Keratinocyte (primary cell): ENCODE measurements at places on chromosomes 11 and 22. TPM values are rescaled to one million over a fixed set of nuclear protein-coding genes. Genes with fewer than 3 reads are reported as not detected.

GRCh38 chr11:14253421-14253820 lies 105.6 kb downstream of the RRAS2 start:
- H3K36me3 ChIP-seq, result no peaks in the 10 kb centered on the region
- no peak for DNase-seq
- no peak overlapping the region for H3K4me3 ChIP-seq
- H3K27me3 ChIP-seq, result peaks cover 17% of the 10 kb centered on the region

- no peaks in the 10 kb centered on the region for H3K36me3 ChIP-seq
- no peak overlapping the region for H3K27ac ChIP-seq
- no peaks in the 10 kb centered on the region for H3K4me1 ChIP-seq
- no peak for DNase-seq
- no peaks in the 10 kb centered on the region for H3K27me3 ChIP-seq
Measured at GRCh38 chr11:111814557-111815320, 48.5 kb upstream of the PPP2R1B start.

GRCh38 chr11:86696004-86696403 lies 23.6 kb upstream of the ME3 start:
- H3K36me3 ChIP-seq, result no peaks in the 10 kb centered on the region
- peak overlapping the region; percentile 58 for H3K27ac ChIP-seq
- H3K4me1 ChIP-seq, result peaks cover 42% of the 10 kb centered on the region
- DNase-seq, result peak; percentile 71
- H3K4me3 ChIP-seq, result no peak overlapping the region
- H3K27me3 ChIP-seq, result no peaks in the 10 kb centered on the region

- no peaks in the 10 kb centered on the region for H3K4me1 ChIP-seq
- no peaks in the 10 kb centered on the region for H3K27me3 ChIP-seq
- DNase-seq, result no peak
- no peak overlapping the region for H3K4me3 ChIP-seq
- no peak overlapping the region for H3K27ac ChIP-seq
Measured at GRCh38 chr11:122114976-122115375, 1.0 kb downstream of the BLID start.

- no peaks in the 10 kb centered on the region for H3K27me3 ChIP-seq
- DNase-seq, result no peak
- no peak overlapping the region for H3K4me3 ChIP-seq
- no peak overlapping the region for H3K27ac ChIP-seq
Measured at GRCh38 chr11:63710476-63711217, 29.3 kb downstream of the RTN3 start.

DNA sequence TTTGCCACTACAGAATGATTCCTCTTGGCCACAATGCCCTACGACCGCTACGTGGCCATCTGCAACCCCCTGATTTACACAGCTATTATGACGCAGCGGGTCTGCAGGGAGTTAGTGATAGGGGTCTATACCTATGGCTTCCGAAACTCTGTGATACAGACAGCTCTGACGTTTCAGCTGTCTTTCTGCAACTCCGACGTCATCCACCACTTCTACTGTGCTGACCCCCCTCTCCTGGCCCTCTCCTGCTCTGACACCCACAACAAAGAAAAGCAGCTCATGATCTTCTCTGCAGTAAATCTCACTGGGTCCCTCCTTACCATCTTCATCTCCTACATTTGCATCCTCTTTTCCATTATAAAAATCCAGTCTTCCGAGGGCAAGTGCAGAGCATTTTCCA lies 52.3 kb upstream of the OR5P2 start:
- H3K36me3 ChIP-seq, result no peaks in the 10 kb centered on the region
- no peaks in the 10 kb centered on the region for H3K4me1 ChIP-seq
- H3K4me3 ChIP-seq, result no peak overlapping the region

DNA sequence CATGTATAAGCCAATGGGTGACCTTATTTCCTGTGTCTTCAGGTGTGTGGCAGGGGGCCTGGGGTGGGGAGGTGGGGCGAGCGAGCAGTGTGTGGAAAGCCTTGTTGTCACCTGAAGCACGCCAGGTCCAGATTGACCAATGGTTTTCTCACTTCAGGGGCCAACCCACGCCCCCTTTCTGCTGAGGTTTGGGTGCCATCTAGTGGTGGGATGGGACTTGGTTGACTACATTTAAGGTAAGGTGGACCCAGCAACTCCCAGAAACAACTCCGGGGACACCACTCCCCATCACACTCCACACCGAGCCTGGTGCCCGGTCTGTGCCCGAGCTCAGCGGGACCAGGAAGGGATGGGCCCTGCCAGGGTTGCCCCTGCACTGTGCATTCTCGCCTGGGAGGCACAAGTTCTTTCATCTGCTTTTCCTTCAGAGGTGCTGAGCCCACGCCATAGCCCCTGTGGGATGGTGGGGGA lies 40.0 kb downstream of the TPCN2 start:
- peaks cover 5% of the 10 kb centered on the region for H3K4me1 ChIP-seq
- no peak overlapping the region for H3K27ac ChIP-seq
- no peak overlapping the region for H3K4me3 ChIP-seq
- no peak for DNase-seq

DNA sequence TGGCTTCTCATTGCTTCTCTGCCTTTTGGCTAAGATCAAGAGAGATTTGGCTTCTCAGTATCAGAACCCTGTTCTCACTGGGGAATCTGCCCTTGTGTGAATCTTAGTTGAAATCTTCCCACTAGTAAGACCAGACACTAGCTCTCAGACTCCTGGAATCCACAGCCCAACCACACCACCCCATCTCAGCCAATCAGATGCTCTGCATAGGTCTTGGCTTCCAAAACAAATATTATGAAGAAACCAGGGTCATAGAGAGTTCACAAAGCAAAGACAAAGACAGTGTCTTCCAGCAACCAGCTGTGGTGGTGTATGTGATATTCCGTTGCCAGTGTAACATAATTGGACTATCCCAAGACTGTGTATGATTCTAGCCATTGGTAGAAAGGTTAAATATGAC lies 5.4 kb downstream of the OR8B12 start:
- H3K27me3 ChIP-seq, result no peaks in the 10 kb centered on the region
- no peak for DNase-seq

DNA sequence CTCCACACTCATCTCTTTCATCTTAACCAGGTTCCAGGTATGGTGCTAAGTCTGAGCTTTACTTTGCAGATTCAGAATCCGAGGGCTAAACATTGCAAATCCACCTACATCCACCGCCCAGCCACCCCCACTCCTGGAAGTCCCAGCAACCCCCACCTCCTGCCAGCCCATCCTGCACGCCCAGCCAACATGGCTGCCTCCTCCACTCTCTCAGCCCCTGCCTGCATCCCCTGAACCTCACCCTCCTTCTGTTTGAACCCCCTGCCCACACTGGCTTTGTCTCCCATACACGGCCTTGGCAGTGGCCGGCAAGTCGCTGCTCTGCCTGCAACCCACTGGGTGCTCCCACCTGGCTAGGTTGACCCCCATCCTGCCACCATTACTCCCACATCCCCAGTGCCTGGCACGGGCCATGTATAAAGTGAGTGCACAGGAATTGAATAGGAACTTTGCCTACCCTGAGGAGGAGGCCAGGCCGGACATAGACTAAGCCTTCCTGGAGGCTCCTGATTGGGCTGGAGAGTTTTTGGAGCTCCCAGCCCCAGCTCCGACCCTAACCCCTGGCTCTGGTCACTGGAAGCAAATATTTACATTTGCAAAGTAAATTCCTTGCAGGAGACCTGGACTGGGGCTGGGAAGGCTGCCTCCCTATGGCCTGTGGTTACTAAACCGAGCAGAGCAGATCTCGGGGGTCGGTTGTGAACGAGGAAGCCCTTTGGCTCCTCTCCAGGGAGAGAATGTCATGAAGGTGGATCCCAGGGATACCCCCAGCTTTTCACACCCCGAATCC lies 14.4 kb downstream of the EMID1 start:
- no peak for DNase-seq
- H3K27ac ChIP-seq, result no peak overlapping the region
- H3K4me3 ChIP-seq, result no peak overlapping the region
- H3K4me1 ChIP-seq, result no peaks in the 10 kb centered on the region
- peaks cover 11% of the 10 kb centered on the region for H3K27me3 ChIP-seq

GRCh38 chr11:19953909-19954308 lies 206.4 kb downstream of the DBX1 start:
- no peak overlapping the region for H3K4me3 ChIP-seq
- no peak for DNase-seq
- H3K36me3 ChIP-seq, result no peaks in the 10 kb centered on the region
- peaks cover 8% of the 10 kb centered on the region for H3K4me1 ChIP-seq
- no peaks in the 10 kb centered on the region for H3K27me3 ChIP-seq
- H3K27ac ChIP-seq, result no peak overlapping the region

GRCh38 chr11:83156996-83157593 lies at the start of gene PCF11:
PCF11 (plus strand) TSS chr11:83157131; CDS start chr11:83157440, 309 bp downstream.
- peak within 1 kb of the TSS; percentile 100 for H3K4me3 ChIP-seq
- peaks cover 19% of the 10 kb centered on the region for H3K36me3 ChIP-seq
- H3K27me3 ChIP-seq, result no peaks in the 10 kb centered on the region
- DNase-seq, result no peak
- H3K27ac ChIP-seq, result peak within 1 kb of the TSS; percentile 98

GRCh38 chr22:23227380-23227779 lies 47.1 kb downstream of the BCR start:
- H3K27ac ChIP-seq, result peak overlapping the region; percentile 81
- no peak for DNase-seq
- peaks cover 47% of the 10 kb centered on the region for H3K4me1 ChIP-seq

DNA sequence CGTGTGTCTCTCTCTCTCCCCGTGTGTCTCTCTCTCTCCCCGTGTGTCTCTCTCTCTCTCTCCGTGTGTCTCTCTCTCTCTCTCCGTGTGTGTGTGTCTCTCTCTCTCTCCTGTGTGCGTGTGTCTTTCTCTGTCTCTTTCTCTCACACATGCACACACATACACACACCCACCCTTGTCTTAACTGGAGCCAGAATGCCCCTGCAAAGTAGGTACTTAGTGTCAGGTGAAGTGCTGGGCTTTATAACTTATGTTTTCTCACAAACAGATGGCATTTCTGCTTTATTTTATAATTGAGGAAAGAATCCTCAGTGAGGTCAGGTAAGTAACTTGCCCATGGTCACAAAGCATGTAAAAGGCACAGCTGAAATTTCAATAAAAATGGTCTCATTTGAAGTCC lies 106.0 kb downstream of the CSNK2A3 start:
- H3K27me3 ChIP-seq, result peaks cover 7% of the 10 kb centered on the region
- no peaks in the 10 kb centered on the region for H3K36me3 ChIP-seq
- no peak overlapping the region for H3K27ac ChIP-seq
- peaks cover 4% of the 10 kb centered on the region for H3K4me1 ChIP-seq
- no peak overlapping the region for H3K4me3 ChIP-seq

- peak overlapping the region; percentile 70 for H3K27ac ChIP-seq
- H3K4me3 ChIP-seq, result peak overlapping the region; percentile 71
- H3K36me3 ChIP-seq, result no peaks in the 10 kb centered on the region
- no peaks in the 10 kb centered on the region for H3K27me3 ChIP-seq
- no peak for DNase-seq
- peaks cover 18% of the 10 kb centered on the region for H3K4me1 ChIP-seq
Measured at GRCh38 chr11:63680834-63681320, 423 bp upstream of the RTN3 start.

ZNF280A gene
- not detected in 3 replicates for polyA plus RNA-seq

SYCE3 gene
- polyA plus RNA-seq, result 0.17 to 0.36 TPM in 2 of 3 replicates, not detected in the other

AQP11 gene
- 0.12 to 0.18 TPM (median 0.16 TPM) in 3 replicates for polyA plus RNA-seq

SCARF2 gene
- 0.05 to 0.06 TPM (median 0.05 TPM) in 3 replicates for polyA plus RNA-seq

DBX1 gene
- not detected in 3 replicates for polyA plus RNA-seq

GLYATL2 gene
- 0.14 to 0.16 TPM in 2 of 3 replicates, not detected in the other for polyA plus RNA-seq

FAM227A gene
- 0.54 to 1.1 TPM (median 0.94 TPM) in 3 replicates for polyA plus RNA-seq

NXPE1 gene
- polyA plus RNA-seq, result not detected in 3 replicates

PATE2 gene
- not detected in 3 replicates for polyA plus RNA-seq

MAP4K2 gene
- polyA plus RNA-seq, result 6.7 to 12.5 TPM (median 10.7 TPM) in 3 replicates

MED17 gene
- 20.9 to 25.1 TPM (median 23.5 TPM) in 3 replicates for polyA plus RNA-seq

SLC15A3 gene
- polyA plus RNA-seq, result 0.79 to 2.0 TPM (median 1.0 TPM) in 3 replicates

THOC5 gene
- polyA plus RNA-seq, result 34.1 to 35.6 TPM (median 35.4 TPM) in 3 replicates

SYT9 gene
- not detected in 3 replicates for polyA plus RNA-seq

DEPDC7 gene
- 15.5 to 29.8 TPM (median 19.3 TPM) in 3 replicates for polyA plus RNA-seq

HEPN1 gene
- not detected in 3 replicates for polyA plus RNA-seq

VSIG2 gene
- polyA plus RNA-seq, result 0.08 TPM in 1 of 3 replicates, not detected in the others
